ENCODE measurements at places on chromosomes 5 and 9.

GRCh38 chr9:112069318-112070169 is 105.6 kb downstream of the SUSD1 start:
- no peak for DNase-seq

DNA sequence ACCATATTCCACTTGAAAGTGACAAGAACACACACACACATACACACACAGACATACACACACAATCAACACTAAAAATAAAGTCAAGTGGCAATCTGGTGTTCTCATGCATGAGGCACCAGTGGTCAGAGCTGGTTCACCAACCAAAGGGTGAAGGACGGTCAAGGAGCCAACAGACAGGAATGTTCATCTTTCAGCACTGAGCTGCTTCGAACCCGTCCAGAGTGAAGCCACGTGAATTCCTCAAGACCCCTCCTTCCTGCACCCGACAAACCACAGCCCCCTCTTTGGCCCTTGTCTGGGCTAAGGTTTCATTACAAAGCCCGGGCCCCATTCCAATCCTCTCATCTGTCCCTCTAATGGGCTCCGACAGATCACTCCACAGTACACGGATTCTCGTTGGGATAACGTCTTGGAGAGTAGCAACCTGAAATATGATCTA is 84.5 kb upstream of the SMIM23 start:
- DNase-seq = no peak

GRCh38 chr9:15182101-15182551 is 124.9 kb downstream of the TTC39B start:
- DNase-seq = no peak

DNA sequence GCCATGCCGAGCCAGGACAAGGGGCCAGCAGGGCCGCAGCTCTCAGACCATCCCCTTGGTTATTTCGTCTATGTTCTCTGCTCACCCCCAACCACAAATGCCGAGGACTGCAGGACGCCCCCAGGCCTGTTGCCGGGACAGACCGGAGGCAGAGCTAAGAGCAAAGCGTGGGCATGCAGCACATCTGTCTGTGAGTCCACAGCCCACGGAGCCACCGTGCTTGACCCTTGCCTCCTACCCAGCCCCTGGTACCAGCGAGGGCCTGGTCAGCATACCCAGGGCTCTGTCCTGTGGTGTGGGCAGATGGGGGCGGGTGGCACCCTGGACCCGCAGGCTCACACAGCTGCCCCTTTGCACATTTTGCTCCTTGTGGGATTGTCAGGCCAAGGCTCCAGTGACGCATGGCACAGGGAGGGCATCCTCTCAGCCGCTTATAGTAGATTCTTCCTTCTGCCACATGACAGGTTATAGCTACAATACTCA is 4.7 kb downstream of the BRD3 start:
- DNase-seq = no peak

DNA sequence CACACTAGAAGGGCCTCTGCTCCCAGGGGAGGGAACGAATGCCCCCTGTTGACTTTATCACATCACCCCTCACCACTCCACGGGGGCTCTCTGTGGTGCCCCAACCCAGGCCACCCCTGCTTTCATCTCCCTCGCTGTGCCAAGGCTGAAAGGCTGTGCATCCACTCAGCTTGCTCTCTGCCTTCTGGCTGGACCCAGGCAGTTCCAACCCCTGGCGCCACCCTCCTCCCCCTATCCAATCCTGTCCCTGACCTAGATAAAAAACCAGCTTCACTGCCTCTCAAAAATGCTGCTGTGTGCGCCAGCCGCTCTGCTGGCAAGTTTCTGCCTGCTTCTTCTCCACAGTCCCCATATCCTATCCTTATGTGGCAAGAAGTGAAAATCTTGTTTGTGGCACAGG is 22.4 kb upstream of the CORO2A start:
- no peak for DNase-seq

DNA sequence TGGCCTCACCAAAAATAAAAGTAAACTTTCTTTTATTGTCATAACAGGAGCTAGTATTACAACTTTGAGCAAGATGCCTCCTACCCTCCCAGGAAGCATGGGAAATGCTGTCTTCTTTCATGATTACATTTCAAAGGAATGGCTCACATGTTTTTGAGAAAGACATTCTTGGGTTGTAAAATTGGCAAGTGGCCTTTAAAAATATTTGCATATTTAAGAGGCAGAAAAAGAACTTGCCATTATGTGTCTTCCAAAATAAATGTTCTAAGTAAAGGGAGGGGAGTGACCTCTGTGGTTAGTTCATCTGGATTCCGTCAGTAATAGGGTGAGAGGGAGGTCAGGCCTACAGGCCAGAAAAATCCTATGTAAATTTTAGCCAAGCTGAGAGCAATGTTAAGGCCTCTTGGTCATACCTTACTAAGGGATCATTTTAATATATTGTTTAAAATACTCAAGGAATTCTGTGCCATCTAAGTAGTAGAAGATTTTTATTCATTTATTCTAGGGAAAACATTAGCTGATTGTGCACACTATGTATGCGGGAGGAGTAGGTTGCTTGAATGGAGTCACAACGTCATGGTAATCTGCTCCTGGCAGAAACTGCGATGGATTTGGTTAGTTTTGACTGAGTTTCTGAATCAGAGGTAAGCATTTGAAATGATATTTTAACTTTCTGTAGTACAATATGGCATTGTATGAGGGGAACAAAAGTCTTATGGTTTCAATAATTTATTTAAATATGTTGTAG is 1485.7 kb upstream of the CDH9 start:
- no peak for DNase-seq

DNA sequence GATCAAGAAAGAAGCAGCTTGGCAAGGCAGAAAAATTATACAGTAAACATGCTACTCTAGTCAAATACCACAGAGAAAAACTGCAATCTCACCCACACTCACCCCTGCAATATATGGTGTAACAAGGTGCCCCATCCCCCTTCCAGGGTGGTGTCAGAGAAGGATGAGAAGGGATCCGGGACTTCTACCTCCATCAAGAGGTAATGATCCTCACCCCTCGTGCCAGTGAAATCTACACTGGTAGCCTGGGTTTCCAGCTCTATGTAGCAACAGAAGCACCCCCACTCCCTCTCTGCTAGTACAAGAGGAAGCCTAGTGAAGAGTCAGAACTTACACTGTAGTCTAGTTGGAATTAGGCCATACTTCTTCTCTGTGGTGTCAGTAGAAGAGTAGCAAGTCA is 18.9 kb downstream of the SLCO4C1 start:
- DNase-seq = no peak

- no peak for DNase-seq
Observed at GRCh38 chr9:87294126-87294525, 203.5 kb upstream of the DAPK1 start.

DNA sequence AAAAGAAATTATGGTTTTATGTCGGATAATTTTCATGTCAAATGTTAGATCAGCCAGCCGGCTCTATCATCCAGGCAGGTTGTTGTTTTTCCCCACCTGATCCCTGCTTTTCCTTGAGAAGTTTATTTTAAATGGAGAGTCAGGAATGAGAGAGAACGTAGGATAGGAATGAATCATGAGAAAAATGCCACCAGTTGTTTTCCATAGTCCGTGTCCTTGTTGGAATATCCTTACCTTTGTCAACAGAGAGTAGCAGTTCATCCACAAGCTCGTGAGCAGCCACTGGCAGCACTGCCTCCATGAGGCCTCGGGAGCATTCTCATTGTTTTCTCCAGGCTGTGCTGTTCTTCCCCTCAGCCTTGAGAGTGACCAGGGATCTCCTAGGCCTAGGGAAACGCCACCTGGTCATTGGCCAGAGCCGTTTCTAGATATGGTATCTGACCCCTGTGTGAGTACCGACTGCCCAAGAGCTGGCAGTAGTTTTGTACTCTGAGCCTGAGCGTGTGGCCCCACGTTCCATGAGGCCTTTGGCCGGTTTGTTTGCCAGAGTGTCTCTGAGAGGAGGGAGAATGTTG is 293.3 kb downstream of the FANCC start:
- no peak for DNase-seq

DNA sequence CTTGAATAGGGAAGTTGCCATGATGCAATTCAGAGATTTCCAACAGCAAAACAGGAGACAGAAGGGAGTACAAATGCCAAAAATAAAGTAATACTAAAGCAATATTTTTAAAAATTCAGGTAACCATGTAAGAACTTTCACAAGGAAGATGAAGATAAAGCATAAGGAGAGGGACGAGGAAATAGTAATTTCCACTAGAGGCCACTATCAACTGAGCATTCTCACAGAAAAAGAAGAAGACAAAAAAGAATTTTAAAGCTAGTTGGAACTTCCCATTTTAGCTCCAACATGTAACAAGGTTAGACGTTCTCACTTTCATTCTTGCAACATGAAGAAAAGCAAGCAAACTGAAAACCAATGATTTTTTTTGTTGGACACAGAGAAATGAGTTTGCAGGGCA is 779.9 kb upstream of the CDH6 start:
- no peak for DNase-seq

GRCh38 chr5:139655727-139656271 is 7.7 kb downstream of the CXXC5 start:
- DNase-seq = no peak

DNA sequence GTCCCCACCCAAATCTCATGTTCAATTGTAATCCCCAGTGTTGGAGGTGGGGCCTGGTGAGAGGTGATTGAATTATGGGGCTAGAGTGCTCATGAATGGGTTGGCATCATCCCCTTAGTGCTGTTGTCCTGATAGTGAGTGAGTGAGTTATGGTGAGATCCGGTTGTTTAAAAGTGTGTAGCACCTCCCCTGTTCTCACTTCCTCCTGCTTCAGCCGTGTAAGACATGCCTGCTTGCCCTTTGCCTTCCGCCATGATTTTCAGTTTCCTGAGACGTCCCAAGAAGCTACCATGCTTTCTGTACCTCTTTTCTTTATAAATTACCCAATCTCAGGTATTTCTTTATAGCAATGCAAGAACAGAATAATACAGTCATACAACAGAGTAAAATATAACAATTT is 742 bp upstream of the LECT2 start:
- no peak for DNase-seq

- DNase-seq = no peak
Observed at GRCh38 chr5:167940911-167941310, 350.5 kb upstream of the WWC1 start.

GRCh38 chr5:133687212-133688061 is 75.1 kb upstream of the FSTL4 start:
- no peak for DNase-seq

DNA sequence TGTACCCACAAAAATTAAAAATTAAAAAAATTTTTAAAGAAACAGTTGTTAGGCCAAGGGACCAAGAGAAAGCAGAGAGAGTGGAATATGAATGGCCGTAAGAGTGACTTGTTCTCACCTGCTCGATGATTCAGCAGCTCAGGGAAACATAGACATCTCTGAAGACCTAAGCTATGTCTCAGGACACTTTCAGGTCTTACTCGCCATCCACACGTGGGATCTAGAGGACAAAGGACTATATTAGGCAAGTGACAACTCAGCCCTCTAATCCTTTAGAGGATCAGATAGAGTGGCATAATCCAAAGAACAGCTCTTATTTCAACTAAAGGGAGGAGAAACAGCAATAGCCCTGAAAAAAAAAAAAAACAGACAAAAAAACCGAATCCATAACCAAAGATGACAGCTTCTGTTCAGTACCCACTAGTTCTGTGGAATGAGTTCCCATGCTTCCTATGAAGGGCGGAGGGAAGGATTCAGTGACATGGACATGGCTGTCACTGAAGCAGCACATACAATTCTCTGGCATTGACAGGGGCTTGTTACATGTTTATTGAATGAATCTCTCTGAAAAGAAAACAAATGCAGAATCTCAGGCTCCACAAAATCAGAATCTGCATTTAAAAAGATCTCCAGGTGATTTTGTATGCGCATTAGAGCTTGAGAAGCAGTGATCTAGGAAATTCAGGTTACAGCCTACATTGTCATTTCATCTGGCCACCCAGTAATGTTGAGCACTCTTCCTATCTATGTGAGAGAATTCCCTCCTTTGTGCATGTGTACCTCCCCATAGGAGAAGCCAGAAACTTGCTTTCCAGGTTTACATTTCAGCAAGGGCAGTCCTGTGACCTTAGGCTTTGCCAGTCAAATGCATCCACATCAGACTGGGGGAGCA is 96.0 kb downstream of the KIAA1958 start:
- DNase-seq = no peak

- peak; percentile 6 for DNase-seq
Observed at GRCh38 chr5:460273-460625, 17.3 kb downstream of the EXOC3 start.
